ENCODE measurements at places on chromosomes 7 and 10. TPM values are rescaled to one million over a fixed set of nuclear protein-coding genes. Genes with fewer than 3 reads are reported as not detected.

The NPFFR1 gene
- total RNA-seq, result not detected

The HK1 gene
- 44.6 TPM for total RNA-seq

The TFR2 gene
- 2.4 TPM for total RNA-seq

The ERV3-1 gene
- total RNA-seq, result 4.2 TPM

The KIAA1549 gene
- total RNA-seq, result 6.2 TPM

The KCP gene
- 0.09 TPM for total RNA-seq

The LRRTM3 gene
- total RNA-seq, result not detected

The TMEM273 gene
- total RNA-seq, result not detected

The GSTK1 gene
- total RNA-seq, result 117 TPM

The MYO3A gene
- total RNA-seq, result not detected

The SUN3 gene
- not detected for total RNA-seq

The CH25H gene
- 0.26 TPM for total RNA-seq

The GPR15LG gene
- not detected for total RNA-seq

The GCC1 gene
- total RNA-seq, result 15.2 TPM

The EPO gene
- total RNA-seq, result not detected

The KCNMA1 gene
- total RNA-seq, result 69.4 TPM

The LIPF gene
- not detected for total RNA-seq

The PPP1R9A gene
- 3.8 TPM for total RNA-seq

The GNGT1 gene
- not detected for total RNA-seq

The KEL gene
- total RNA-seq, result not detected

The NEBL gene
- 8.5 TPM for total RNA-seq

The ZFYVE27 gene
- 19.6 TPM for total RNA-seq

The SLC26A5 gene
- total RNA-seq, result not detected

The SPDYE5 gene
- total RNA-seq, result not detected

The HUS1 gene
- total RNA-seq, result 16.6 TPM

The NXPH1 gene
- not detected for total RNA-seq

The ANKRD7 gene
- 0.41 TPM for total RNA-seq

The NPSR1 gene
- total RNA-seq, result not detected

The SFTPA2 gene
- not detected for total RNA-seq

The NKX1-2 gene
- total RNA-seq, result 0.06 TPM

The VENTX gene
- not detected for total RNA-seq

The NET1 gene
- 64.3 TPM for total RNA-seq

The CACNA2D1 gene
- total RNA-seq, result 10.2 TPM

The SLC39A12 gene
- total RNA-seq, result not detected

The CLRN3 gene
- not detected for total RNA-seq

The NOM1 gene
- 17.8 TPM for total RNA-seq

The CYP26C1 gene
- total RNA-seq, result not detected

The AZGP1 gene
- not detected for total RNA-seq

The FEZF1 gene
- total RNA-seq, result not detected
